Cortex of kidney (tissue), 1 donor: ENCODE measurements at places on chromosomes 5 and 9.

DNA sequence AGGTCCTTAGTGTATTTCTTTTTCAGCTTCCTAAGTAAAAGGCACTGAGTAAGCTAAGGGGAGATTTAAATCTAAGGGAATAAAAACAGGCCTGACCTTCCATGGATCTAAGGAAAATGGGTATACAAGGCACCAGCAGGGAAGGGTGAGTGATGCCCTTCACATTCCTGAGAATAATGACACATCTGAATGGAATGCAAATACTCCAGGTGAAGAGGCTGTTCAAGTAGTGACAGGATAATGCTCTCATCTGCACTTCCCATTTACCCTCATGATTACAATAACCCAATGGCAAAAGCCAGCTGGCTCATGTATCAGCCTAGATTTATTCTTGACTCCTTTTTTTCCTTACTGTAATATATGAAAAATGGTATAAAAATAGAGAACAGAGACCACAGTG is 216.2 kb upstream of the ACTBL2 start:
- DNase-seq, result no peak

- DNase-seq, result no peak
Observed at GRCh38 chr9:131179561-131180219, 54.3 kb downstream of the NUP214 start.

DNA sequence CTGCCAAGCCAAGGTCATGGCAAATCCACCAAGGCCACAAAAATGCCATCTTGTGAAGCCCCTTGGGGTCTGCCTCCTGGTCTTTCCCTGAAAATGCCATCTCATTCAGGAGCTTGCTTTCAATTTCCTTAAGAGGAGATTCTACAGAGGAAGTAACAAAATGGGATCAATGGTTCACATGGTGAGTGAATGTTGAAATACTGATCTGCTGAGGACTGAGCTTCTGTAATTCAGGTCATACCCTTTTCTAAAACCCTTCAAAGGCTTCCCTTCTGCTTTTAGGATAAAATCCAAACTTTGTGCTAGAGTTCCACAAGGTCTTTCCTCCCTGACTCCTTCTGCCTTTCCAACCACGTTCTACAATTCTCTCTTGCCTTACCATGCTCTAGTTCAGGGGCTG is 24.7 kb upstream of the NR3C1 start:
- no peak for DNase-seq

GRCh38 chr9:35636135-35636876 is 14.4 kb downstream of the SIT1 start:
- DNase-seq, result no peak

- DNase-seq, result no peak
Observed at GRCh38 chr9:105178076-105178475, 66.4 kb upstream of the SLC44A1 start.

DNA sequence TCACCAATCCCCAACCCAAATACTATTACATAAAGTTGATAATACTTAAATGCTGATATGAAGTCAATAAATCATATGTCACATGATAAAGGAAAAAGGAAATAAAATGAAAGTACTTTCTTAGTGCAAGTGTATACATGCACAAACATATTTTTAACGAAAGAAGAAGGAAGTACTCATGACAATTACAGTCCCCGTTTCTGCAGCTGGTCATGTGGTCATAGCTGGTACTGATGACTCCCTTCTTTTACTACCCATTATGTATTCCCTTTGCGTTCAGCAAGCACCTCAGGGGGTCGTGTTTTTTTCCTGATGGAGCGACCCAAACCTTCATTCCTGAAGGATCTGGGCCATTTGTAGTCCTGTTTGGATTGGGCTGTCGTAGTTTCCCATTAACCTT is 27.3 kb downstream of the CENPP start:
- DNase-seq, result no peak
